ENCODE measurements at places on chromosomes 2 and 18.

- DNase-seq: no peak
These were observed 207.7 kb upstream of the CRIM1 start for GRCh38 chr2:36147670-36148390.

GRCh38 chr18:55247032-55247431, 287.8 kb upstream of the CCDC68 start:
- no peak for DNase-seq

DNA sequence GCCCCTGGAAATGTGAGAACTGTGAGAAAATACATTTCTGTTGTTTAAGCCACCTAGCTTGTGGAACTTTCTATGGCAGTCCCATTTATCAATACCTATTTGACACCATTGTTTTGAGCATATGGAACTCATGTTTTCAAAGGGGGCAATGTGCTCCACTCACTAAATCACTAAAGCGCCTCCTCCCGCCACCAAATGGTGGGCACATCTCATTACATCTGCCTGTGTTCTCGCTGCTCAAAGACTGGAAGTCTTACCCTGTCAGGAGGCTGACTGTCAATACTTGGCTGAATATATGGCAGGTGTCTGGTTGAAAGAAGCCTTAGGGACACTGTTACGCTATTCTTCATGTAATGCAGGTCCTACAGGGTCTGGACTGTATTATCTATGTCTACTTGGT, 767.7 kb downstream of the TSN start:
- no peak for DNase-seq

DNA sequence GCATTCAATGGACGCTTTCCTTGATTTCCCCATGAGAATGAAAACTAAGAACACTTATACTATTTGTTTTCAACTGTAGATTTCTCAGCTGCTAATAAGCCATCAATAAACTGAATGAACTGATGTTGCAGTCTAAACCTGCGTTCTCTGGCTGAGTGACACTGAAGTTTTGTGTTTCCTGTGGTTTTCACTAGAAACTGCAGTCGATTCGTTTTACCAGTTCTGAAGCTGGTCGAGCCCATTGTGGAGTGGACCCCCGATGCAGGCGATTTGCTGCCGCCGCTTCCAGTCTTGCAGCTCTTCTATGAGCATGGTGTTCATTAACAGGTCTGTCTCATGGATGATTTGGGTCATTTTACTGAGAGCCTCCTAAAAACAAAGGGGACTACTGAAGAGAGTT, 50.6 kb upstream of the STAT1 start:
- no peak for DNase-seq

- no peak for DNase-seq
These were observed 326.3 kb downstream of the GBX2 start for GRCh38 chr2:235841863-235842262.

DNA sequence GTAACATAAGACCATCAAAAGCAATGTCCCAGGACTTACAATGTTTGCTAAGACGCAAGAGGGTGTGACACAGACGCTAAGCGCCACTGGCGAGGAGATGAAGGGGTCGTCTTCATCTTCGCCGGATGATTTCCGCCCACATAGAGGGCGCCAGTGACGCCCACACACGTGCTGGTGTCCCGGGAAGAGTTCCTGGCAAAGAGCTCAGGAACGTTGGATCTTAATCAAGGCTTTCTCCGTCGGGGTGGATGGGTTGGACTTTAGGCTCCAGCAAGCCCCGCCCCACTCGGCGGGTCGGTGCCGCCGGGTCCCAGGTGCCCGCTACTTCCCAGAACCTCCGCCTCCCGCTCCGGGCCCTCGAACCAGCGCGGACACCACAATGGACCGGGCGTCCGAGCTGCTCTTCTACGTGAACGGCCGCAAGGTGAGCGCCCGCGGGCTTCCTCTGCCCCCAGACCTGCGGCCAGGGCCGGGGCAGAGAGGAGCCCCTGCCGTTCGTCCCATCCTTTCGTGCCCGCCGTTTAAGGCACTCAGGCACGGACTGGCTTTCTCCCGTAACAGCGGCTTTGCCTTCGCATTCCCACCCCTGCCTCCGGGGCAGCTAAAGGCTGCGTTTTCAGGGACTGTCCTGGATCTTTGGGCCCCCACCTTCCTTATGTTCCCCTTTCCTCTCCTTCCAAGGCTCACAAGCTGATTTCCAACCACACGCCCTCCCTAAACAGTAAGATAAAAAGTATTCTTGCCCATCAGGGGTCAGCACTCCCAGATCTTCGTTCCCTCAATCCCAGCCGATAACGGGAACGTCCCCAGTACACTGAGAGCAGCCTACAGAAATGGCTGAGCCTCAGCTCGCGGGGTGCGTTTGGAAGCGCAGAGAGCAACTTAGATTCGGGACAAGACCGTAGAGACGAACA, at the start of gene AOX1:
Gene AOX1, plus strand, starts transcription at position 285 of the 914 bp plus-strand sequence. Its CDS starts 95 bp downstream, at position 380.
- DNase-seq: peak; percentile 80

- no peak for DNase-seq
These were observed 564 bp downstream of the MPV17 start for GRCh38 chr2:27322301-27322765.

Data from mucosa of gallbladder (tissue), 1 donor.